ENCODE measurements at places on chromosomes 6 and 20.

- no peak for DNase-seq
Measured at GRCh38 chr20:42366626-42367025, 748.4 kb upstream of the CHD6 start.

- DNase-seq: no peak
Measured at GRCh38 chr20:19012676-19013075, 199.1 kb downstream of the SCP2D1 start.

GRCh38 chr20:35887393-35888064 is 66.8 kb downstream of the SCAND1 start:
- DNase-seq: no peak

GRCh38 chr6:34829137-34829536 is 37.3 kb downstream of the BLTP3A start:
- no peak for DNase-seq

DNA sequence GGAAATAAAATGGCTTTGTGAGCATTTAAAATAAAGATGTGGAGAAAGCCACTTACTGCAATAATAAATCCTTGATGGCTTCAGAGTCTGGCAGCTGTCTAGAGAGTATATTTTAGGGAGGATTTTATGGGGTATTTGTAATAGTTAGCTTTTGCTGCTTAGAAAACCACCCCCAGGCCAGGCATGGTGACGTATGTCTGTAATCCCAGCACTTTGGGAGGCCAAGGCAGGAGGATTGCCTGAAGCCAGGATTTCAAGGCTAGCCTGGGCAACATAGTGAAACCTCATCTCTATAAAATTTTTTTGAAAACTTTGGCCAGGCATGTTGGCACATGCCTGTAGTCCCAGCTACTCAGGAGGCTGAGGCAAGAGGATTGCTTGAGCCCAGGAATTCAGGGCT is 63.8 kb downstream of the ISM1 start:
- DNase-seq: no peak

GRCh38 chr20:17898548-17898994 is 70.0 kb downstream of the SNX5 start:
- peak; percentile 46 for DNase-seq

DNA sequence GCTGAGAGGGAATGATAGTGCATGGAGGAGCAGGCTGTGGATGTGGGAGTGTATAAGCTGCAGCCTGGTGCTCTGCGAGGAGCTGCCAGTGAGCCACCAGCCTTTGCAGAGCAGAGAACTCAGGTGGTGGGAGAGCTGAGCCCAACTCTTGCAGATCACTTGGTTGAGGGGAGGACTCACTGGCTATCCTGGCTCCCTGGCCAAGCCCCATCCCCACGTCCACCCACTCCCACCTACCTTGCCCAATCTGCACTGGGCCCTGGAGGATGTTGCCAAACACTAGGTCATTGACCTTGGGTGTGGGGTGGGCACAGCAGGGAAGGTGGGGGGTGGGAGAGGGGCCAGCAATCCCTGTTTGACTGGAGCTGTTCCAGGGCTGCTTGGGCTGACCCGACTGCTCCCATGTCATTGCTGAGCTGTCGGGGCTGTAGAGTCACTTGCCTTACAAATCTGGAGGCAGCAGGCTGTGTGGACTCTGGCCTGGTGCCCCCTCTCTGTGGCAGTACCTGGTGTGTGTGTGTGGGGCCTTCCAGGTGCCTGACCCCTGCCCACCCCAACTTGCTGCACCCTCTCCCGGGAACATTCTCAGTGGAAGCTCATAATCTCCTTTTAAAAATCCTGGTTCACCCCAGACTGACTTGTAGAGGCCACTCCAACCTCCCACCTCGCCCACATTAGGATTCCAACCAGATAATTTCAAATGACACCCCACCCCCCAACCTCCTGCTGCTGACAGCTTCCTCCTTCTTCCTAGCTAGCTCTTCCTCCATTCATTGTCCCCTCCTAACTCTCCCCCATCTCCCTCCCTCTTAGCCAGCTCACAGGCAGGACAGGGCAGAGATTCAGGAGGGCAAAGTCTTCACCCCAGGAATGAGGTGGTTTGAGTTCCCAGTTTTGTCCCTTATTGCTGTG is 162.3 kb downstream of the MRPL14 start:
- no peak for DNase-seq

DNA sequence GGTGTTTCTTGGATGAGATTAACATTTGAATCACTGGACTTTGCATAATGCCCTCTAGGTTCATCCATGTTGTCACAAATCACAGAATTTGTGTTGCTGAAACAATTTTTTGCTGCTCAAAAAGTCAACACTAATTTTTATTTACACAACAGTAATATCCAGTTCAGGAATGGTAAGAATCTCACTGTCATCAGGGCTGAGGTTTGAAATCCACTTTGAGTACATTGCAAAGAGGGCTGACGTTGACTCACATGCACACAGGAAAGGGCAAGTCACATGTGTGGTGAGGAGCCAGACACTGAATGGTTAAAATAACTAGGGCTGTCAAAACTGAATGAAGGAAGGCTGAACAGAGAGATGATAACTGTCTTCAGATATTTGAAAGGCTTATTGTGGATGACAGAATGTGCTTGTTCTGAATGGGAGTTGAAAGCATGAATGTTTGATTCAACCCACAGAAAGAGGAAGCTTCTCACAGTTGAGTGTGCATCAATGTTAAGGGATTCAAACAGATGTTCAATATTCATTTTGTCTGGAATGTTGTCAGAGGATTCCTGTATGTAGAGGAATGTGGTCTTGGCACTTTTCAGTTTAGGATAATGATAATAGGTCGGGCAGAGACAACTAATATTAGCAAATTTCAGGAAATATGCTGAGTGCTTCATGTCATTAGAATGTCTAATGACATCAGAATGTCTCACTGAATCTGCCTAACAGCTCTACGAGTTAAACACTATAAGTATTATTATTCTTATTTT is 3.6 kb upstream of the ADGRG6 start:
- no peak for DNase-seq

- DNase-seq: no peak
Measured at GRCh38 chr6:148521586-148521985, 178.9 kb downstream of the SASH1 start.

DNA sequence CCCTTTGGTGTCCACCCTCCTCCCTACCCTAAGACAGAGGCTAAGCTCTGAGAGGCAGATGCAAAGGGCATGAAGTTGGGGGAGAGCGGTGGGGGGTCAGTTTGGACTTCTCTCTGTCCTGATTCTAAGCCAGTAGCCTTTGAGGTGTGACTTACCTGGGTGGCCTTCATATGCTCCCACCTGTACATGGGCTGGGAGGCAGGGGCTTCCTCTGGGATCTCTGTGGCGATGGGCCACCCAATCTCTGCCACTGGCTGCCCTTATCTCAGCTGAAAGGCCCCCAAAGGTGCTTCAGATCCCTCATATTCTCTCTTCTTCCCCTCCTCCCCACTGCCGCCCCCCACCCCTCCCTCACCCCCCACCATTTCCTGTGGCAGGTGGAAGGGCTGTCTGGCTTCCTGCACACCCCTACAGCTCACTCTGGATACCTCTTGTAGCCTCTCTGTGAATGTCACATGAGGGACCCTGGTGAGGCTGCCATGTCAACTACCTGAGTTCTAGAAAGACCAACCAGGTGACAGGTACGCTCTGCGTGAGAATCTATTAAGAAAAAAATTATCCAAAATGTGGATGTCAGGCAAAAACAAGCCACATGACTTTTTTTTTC is 34.0 kb downstream of the PNLDC1 start:
- DNase-seq: no peak

GRCh38 chr20:54199721-54200176 is 8.1 kb upstream of the PFDN4 start:
- peak; percentile 43 for DNase-seq

DNA sequence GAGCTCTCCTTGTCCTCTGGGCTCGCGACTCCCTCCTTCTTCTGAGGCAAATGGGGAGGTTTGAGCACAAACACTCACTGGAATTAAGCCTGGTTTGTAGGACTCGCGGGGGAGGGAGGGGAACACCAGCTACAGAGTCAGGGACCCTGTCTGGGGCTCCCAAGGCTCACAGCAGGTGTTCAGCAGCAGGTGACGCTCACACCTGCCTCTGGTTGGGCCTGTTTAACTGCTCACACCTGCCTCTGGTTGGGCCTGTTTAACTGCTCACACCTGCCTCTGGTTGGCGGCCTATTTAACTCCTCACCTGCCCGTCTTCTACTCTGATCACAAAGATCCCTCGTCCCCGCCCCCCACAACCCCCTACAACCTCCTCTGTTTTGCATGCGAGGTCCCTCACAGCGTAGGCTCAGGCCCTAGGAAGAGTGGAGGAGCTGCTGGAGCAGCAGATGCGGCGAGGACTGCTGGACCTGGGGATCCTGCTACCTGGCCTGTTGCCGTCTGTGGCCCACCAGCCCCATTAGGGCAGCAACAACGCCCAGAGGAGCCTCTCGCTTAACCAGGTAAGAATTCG is 181.9 kb downstream of the ERMARD start:
- peak; percentile 52 for DNase-seq

DNA sequence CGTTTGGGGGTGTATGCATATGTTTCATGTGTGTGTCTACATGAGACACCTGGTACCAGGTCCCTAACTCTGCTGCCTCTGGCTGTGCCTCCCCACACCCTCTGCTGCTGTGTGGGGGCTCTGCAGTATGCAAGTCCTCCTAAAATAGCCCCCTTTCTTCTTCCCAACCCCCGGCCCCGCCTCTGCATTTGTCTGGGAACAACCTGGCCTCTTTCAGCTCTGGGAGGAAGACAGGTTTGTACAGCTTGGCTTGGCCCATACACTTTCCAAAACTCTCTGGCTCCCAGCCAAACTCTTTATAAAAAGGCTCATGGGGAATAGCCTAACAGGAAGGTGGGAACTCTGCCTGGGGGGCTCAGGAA is 27.1 kb upstream of the EMILIN3 start:
- DNase-seq: no peak

- DNase-seq: no peak
Measured at GRCh38 chr6:145031962-145032361, 703.4 kb downstream of the EPM2A start.

- DNase-seq: peak; percentile 14
Measured at GRCh38 chr20:62623488-62624324, 18.6 kb upstream of the SLCO4A1 start.

- DNase-seq: no peak
Measured at GRCh38 chr6:13649393-13649792, 34.3 kb downstream of the NOL7 start.

DNA sequence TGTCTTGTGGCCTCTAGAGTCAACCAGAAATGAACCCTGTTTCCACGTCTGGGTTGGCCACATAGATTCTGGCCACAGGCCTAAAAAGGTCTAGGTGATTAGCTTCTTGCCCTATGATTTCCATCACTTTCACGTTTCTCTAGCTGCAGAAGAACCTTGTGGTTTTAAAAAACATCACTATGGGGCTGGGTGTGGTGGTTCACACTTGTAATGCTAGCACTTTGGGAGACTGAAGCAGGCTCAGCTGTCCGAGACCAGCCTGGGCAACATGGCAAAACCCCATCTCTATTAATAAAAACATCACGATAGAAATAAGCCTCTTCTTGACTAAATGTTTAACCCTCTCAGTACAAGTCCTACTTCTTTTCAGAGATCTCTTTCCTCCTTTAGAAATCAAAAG is 27.6 kb downstream of the POLR1C start:
- no peak for DNase-seq

DNA sequence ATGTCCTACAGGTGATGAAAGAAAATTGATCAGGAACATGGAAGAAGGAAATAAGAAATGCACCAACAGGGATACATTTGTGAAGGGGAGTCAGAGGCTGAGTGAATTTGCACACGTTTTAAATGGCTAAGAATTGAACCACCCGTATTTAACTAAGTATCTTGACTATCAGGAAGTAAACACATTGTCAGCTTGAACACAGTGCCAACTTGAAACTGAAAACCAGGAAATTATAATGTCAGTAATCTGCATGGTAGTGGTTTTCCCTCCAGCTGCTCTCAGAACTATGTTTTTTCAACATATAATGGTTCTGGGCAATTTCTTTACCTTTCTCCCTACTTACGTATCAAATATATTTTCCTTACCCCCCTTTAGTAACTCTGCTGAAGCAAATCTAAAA is 366.5 kb upstream of the POU3F2 start:
- DNase-seq: no peak

- DNase-seq: no peak
Measured at GRCh38 chr6:64703922-64704321, 1003.1 kb downstream of the EYS start.

DNA sequence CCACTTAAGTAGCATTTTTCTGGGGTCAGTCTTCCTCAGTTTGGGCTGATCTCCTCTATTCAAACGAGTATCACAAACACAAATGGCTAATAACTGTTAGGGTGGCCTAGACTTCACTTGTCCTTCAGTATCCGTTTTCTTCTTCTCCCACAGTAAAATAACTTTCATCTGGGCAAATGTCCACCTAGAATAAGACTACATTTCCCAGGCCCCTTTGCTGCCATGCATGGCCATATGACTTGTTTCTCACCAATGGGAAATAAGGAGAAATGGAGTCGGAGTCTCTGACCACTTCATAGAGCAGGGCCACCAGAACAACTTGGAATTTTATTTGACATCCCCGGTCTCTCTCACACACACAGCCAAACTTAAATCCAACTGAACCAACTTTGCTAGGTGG is 51.4 kb downstream of the SULF2 start:
- DNase-seq: no peak

GRCh38 chr6:144075875-144076274 is 19.5 kb downstream of the SF3B5 start:
- no peak for DNase-seq

DNA sequence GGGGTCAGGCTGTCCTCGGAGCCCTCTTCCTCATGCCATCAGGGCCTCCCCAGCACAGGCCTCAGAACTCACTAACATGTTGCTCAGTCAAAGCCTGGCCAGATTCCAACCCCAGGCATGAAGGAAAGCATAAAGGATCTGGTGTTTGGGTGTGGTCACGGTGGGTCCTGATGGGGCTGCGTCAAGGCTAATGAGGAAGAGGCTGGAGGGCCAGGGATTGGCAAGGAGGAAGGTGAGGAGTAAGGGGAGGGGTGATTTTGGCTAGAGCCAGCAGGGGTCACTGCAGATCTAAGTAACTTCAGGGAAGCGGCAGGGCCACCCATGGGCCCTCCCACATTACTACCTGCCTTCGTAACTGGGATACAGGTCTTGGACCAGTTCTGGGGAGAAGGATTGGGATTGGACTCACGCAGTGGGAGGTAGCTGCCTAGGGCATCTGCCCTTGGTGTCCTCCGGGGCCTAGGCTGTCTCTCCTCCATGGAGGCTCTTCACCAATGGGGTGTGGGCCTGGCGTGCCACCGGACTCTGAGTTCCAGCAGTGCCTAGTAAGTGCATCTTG is 36.2 kb upstream of the MRPS18A start:
- peak; percentile 88 for DNase-seq

DNA sequence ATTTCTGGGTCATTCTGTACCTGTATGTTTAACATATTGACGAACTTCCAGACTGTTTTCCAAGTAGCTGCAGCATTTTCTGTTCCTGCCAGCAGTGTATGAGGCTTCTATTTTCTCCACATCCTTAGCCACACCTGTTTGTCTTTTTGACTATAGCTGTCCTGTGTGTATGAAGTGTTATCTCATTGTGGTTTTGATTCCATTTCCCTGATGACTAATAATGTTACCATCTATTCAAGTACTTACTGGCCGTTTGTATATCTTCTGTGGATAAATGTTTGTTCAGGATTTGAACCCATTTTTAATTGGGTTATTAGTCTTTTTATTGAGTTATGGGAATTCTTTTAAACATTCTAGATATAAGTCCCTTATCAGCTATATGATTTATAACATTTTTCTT is 95.2 kb downstream of the JAG1 start:
- DNase-seq: peak; percentile 25

GRCh38 chr6:7672066-7673062 is 53.5 kb upstream of the BMP6 start:
- DNase-seq: no peak
